NCI-H524 (cell line): ENCODE measurements at places on chromosomes 12 and 14.

- no peak for DNase-seq
Measured at GRCh38 chr12:52205612-52206303, 13.9 kb upstream of the KRT80 start.

DNA sequence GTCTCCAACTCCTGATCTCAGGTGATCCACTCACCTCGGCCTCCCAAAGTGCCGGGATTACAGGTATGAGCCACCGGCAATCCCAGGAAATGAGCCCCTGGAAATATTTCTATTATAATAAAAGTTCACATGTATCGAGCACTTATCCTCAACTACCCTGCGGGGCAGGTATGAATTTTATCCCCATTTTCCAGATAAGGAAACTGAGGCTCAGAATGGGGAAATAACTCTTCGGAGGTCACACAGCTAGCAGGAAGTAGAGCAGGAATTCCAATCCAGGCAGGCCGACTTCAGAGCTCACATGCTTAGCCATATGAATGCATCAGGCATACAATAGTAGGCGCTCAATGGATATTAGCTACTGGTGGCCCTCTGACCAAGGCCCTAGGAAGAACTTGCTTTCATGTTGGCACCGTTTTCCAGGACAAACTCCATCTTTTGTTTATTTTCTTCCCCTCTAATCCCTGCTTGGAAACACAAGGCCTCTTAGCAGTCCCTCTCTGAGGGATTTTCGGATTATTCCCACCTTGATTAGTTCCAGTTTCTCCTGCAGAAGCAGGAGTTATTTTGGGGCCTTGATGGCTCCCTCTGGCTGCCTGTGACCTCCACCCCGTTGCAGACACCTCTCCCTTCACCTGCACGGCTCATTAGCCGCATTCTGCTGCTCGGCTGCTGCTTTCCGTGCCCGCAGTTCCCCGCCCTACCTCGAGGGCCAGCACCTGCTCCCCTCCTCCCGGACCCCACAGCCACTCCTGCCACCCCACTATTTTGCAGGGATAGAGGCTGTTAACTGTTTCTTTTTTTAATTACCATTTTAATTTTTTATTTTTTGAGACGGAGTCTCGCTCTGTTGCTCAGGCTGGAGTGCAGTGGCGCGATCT lies 18.7 kb upstream of the POP5 start:
- no peak for DNase-seq

DNA sequence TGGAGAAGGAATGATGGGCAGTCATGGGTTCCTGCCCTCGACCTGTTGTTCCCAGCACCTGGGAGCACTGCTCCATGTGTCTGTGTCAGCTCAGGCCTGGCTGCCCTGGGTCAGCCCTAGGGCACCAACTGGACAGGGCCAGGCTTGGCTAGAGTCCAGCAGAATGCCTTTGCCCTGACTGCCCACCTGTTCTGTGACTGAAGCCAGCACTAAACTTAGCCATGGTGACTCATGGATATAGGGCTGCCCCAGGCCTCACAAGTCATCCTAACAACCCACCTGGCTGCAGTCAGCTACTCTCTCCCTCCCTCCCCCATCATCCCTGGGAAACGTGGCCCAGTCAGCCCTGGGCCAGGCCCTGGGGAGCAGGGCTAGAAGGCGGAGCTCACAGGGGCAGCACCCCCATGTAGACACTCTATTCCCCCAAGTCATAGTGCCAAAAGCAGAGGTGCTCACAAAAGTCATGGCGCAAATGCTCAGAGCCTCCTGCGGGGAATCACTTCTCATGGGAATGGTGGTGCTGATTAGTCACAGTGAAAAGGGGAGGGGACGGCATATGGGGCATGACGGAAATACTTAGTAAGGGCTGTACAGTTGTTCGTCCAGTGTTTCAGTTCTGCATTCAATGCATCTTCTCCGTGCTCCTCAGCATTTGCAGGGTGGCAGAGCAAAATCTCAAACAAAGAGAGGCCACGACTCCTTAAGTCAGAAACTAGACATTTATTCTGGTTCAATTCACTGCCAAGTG lies 52.0 kb upstream of the NTF3 start:
- no peak for DNase-seq

- no peak for DNase-seq
Measured at GRCh38 chr12:89712706-89713105, 4.1 kb upstream of the ATP2B1 start.

DNA sequence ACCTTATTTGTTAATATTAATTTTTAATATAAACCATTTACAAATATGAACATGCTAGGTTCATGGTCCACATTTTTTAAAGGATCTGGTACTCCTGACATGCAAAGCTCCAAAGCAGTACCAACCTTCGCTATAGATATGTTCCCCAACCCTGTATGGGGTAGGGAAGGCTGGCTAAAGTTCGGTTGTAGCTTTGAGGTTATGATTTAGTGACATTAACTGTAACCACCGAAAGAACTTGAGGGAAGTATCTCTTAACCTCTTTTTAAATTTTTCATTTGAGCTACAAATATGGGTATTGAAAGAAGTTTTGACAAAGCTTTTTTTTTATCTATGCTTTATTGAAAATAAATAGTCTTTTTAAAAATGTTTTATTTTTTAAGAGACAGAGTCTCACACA lies 115.5 kb downstream of the DYRK2 start:
- no peak for DNase-seq

GRCh38 chr12:29234965-29235626 lies 86.0 kb downstream of the FAR2 start:
- DNase-seq = no peak

DNA sequence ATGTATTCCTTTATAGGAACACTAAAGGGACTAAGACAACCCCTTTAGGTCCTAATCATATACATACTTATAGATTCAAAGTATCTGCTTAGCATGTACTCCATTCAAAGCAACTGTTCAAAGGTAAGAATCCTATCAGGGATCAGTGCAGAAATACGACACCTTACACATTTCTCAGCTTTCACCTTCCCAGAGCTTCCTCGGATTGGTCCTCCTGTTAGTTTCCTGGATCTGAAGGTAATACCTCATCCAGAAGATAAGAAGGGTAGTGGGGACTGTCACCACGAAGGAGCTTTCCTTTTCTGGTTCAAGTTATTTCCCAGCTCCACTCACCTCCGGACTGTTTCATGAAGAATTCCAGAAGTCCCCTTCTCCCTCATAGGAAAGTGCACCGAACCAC lies 38.0 kb downstream of the RCOR1 start:
- DNase-seq = peak; percentile 76

- no peak for DNase-seq
Measured at GRCh38 chr12:49563951-49564685, 3.8 kb downstream of the MCRS1 start.
